A673 (cell line): ENCODE measurements at places on chromosomes 4 and X.
A peak's percentile ranks its signal among the peaks of the same experiment; 100 is the strongest.

DNA sequence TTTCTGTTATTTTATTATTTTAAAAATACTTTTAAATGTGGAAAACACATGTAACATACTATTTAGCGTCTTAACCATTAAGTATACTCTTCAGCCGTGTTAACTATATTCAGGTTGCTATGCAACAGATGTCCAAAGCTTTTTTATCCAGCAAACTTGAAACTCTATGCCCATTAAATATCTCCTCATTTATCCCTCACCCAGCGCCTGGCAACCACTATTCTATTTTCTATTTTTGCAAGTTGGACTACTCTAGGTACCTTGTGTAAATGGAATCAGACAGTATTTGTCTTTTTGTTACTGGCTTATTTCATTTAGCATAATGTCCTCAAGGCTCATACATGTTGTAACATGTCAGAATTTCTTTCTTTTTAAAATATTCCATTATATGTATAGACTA lies 174.6 kb downstream of the PCDH10 start:
- no peak for DNase-seq

DNA sequence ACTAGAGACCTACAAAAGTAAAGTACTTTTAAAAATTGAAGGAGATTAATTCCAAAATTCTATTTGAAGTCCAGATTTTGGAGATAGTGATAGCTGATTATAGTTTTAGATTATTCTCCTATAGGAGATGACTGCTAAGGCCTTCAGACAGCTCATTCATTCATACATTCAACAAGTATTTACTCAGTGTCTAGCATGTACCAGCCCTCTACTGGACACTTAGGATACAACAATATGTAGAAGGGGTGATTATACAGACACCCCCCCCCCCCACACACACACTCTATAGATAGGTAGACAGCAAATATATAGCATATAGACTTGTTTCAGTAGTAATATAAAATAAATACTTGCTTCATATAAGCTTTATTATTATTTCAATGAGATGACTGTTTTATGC lies 60.4 kb upstream of the TAF9B start:
- peak; percentile 12 for DNase-seq

- DNase-seq: no peak
These were observed 22.6 kb downstream of the NAP1L5 start for GRCh38 chr4:88674979-88675378.

- DNase-seq: no peak
These were observed 405 bp downstream of the CENPE start for GRCh38 chr4:103197765-103198110.

DNA sequence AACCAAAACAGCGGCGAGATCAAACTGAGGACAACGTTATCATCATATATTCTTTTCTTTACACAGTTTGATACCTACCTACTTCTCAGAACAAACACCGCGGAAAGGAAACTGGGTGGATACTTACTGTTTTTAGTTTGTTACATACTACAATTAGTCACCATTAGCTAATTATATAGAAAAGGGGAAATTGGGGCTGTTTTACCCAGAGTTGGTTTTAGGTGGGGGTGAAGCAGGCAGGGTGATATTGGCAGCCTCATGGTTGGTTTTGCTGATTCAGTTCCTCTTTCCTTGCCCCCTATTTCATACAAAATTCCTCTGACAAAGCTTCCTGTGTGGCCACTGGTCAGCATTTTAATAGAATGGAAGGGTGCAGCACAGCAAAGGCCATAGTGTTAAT lies 77.8 kb downstream of the SORBS2 start:
- DNase-seq: no peak

DNA sequence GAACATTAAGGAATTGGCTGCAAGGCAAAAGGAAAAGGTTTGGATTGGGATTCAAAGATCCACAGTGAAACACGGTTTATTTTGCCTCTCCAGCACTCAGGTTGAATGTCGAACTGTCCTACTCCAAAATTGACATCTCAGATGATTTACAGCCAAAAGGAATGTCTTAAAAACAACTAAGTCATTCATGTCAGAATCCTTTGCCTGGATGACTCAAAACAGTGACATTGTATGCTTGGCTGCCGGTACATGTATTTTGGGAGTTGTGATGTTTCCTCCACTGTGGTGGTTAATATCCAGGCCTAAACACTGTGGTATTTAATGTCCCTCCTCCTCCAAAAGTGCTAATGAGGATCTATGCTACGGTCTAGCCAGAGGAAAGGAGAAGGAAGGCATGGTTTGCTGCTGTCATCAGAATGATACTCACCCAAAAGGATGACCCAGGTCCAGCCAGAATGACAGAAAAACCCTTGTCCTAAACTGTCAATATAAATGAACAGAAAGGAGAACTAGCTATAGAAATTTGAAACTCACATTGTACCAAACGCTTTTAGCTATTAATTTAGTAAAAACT lies 20.9 kb downstream of the PGM2 start:
- DNase-seq: no peak

GRCh38 chr4:77960367-77960766 lies 96.8 kb upstream of the FRAS1 start:
- DNase-seq: no peak

GRCh38 chr4:98688411-98689290 lies 30.2 kb upstream of the TSPAN5 start:
- no peak for DNase-seq

DNA sequence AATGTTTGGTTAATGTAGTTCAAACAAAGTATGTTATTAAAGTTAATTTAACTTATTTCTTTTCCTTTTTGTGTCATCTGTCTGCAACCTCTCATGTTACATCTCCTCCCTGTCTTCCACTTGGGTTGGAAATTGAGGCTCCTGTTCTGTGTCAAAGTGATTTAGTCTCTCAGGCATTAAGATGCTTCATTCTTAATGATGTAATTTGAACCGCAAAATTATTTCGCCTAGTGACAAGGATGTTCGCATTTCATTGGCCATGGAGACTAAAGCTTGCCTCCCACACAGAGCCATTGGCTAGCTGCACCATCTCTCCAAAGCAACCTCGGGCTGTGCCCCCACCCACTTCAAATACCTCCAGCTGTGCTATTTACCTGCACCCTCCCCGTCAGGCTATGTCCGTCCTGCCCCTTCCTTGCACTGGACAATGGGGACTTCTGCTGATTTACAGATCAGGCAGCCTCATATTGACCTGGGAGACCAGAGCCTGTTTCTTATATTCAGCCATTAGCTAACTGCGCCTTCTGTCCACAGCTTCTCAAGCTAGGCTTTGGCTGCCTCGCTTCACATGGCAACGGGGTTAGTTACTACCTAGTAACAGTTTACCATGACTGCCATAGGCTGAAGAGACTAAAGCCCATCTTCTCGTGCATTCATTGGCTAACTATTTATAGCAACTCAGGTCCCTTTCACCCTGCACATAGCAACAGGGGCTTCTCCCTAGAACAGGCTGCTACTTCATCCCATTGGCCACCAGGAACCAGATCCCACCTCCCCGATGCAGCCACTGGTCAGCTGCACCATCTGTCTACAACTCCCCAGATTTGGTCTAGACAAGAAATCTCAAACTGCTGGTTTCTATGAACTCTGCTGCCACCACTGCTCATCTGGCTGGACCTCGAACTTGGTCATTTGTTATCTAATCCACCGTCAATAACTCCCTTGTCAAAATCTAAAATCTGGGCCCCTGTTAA lies 8.6 kb upstream of the ZNF157 start:
- peak; percentile 59 for DNase-seq

GRCh38 chr4:100581337-100581736 lies 63.5 kb upstream of the EMCN start:
- no peak for DNase-seq

GRCh38 chr4:171812665-171813525 lies at the start of gene GALNTL6:
GALNTL6 (plus strand) TSS chr4:171813404.
- peak; percentile 22 for DNase-seq

DNA sequence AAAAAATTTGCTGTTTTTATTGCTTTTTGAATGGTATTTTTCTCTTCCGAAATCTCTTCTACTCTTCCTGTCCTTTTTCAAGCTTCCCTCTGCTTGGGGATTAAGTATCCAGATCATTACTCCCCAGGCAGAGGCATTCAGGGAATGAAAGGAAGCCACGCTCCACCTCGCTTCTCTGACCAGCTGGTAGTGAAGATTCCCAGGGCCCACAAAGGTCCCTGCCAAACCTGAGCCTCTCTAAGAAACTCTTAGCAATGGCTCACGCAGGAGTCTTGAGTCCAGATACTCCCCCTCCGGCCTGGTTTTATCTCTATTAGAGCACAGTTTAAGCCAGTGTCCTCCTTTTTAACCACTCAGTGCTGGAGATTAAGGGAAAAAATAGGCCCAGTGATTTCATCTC lies 51.4 kb upstream of the SOD3 start:
- no peak for DNase-seq

- DNase-seq: no peak
These were observed 55.2 kb downstream of the ELF4 start for GRCh38 chrX:130055103-130055502.

DNA sequence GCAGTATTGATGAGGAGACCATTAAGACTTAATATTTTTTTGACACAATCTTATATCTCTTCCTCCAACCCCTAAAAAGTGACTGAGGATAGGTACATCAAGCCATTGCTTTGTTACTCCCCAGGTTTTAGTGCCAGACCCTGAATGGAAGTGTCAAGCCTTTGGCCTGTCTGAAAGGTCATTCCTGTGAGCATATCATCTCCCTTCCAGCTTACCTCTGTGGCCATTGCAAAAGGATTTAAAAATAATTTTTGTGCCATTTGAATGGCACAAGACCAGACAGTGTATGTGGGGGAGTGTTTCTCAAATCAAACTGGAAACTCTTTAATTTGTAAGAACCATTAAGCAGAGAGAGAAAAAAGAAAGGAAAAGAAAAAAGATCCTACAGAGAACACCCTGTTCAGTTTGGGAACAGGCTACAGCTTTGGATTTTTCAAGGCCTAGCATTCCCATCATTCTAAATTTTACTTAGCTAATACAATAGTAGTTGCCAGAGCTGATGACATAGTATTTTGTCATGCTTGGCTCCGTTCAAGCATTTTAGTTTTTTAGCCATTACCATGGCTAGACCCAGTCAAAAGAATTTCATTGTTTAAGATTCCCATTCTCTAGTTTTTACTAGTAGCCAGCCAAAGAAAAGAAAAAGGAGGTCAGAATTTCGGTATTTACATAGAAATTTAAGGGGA lies 49.6 kb downstream of the HPF1 start:
- DNase-seq: no peak

DNA sequence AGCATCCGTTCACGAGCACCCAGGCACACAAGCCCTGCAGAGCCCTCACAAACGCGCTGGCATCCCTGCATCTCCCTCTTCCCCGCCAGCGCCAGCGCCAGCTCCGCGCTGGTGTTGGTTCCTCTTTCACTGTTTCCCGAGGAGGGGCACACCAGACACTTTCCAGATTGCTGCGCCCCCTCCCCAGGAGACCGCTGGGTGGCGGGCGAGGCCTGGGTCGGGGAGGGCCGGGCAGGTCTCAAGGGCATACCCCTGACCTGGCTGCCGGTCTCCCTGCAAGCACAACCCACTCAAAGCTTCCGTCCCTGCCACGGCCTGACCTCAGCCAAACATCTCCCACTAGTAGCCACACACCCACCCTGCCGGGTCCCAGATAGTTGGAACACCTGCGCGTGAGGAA lies 2.2 kb upstream of the NKX1-1 start:
- no peak for DNase-seq

- DNase-seq: no peak
These were observed 184.9 kb downstream of the NAF1 start for GRCh38 chr4:162981823-162982222.

DNA sequence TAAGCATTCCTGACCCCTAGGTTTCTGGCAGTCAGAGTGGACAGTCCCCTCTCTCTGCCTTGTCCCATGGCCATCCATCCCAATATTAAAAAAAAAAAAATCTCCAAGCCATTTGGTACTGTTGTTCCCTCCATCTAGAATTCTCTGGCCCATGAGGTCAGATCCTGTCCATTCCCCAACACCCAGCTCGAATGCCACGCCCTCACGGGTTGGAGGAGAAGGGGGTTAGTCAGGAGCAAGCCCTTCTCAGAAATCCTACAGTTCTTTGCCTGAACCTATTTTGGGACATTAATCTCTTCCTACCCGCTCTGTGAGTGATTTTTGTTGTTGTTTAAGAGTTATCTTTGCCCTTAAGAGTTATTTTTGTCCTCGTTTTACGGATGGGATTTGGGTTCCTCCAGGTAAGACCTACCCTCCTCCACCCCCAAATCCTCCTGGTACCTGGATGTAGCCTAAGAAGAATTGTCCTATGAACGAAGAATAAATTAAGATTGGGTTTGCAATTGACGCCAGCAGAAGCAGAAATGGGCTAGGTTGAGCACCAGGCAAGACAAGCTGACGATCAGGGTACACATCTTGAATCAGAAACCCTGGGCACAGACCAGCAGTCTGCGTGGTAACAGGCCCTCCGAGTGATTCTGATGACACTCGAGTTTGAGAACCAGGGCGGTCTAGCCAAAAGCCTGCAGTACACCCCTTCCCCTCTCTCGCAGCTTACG lies 977 bp downstream of the RNF175 start:
- no peak for DNase-seq

- no peak for DNase-seq
These were observed 2.3 kb upstream of the CHIC2 start for GRCh38 chr4:54066718-54067129.

DNA sequence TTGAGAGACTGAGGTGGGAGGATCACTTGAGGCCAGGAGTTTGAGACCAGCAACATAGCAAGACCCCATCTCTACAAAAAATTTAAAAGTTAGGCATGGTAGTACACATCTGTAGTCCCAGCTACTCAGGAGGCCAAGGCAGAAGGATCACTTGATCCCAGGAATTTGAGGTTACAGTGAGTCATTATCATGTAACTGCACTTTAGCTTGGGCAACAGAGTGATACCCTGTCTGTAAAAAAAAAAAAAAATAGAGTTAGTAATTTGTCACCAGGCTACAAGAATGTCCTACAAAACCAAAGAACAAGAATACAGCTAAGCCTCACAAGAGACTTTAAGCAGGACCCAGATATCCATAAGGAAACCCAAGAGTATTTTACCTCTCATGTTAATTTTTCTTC lies 27.0 kb upstream of the RAB28 start:
- no peak for DNase-seq

DNA sequence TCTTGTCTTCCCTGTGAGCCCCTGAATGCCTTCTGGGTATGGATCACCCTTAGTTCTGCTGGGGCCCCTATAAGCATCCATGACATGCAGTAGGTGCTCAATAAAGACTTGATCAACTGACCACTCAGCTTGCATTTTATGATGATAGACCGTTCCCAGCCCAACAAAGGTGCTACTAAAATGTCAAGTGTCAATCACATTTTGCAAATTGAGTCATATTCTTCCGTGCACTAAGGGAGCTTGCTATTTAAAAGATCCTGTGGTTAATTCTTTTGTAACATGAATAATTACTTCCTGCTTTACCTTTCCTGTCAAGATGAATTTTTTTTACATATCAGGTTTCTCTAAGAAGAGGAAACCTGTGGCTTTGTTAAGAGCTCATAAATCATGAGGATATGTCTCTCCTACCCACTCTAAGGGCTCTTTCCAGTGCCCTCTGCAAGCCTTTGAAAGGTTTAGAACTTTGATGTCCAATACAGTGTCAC lies 47.6 kb downstream of the SH3KBP1 start:
- DNase-seq: no peak

DNA sequence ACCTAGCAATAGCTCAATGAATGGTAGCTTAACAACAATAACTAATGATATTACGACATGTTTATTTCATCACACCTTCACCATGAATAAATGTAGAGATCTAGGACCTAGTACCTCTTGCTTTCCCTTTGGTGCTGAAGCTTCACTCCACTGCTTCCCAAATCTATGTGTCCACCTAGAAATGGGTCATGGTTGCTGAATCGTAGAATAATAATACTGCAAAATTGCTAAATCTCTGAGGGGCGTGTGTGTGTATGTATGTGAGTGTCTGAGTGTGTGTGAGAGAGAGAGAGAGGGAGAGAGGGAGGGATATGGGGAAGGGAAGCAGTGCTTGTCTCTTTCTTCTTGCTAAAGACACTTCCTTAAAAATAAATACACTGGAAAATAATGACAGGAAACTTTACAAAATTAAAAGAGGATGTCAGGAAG lies 109.3 kb upstream of the BMP2K start:
- no peak for DNase-seq
